Stimulated activated CD8-positive, alpha-beta memory T cell treated with anti-CD3 and anti-CD28 coated beads, Interleukin-4, amount 100 ng/mL, for 1 hour (primary cell): ENCODE measurements at places on chromosomes 11 and 22.

DNA sequence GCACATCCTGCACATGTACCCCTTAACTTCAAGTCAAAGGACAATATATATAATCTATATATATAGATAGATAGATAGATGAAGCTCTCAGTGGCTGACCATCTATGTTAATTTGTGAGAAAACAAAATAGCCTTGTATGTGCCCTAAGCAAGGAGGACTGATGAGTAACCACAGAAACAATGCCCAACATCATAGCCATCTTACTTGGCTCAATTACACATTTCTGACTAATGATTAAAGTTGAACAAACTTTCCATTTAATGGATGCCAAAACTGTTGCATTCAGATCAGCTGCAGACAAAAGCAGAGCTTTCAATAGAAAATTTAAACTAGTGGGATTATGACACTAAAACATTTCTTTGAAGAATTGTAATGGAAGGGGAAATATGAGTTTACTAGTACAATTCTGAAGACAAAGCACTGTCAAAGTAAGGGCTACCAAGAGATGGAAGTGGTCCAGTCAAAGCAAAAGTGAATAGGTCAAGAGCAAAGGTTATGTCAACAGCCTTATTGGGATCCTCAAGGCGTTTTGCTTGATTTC lies 1188.2 kb upstream of the RAG2 start:
- DNase-seq: no peak

DNA sequence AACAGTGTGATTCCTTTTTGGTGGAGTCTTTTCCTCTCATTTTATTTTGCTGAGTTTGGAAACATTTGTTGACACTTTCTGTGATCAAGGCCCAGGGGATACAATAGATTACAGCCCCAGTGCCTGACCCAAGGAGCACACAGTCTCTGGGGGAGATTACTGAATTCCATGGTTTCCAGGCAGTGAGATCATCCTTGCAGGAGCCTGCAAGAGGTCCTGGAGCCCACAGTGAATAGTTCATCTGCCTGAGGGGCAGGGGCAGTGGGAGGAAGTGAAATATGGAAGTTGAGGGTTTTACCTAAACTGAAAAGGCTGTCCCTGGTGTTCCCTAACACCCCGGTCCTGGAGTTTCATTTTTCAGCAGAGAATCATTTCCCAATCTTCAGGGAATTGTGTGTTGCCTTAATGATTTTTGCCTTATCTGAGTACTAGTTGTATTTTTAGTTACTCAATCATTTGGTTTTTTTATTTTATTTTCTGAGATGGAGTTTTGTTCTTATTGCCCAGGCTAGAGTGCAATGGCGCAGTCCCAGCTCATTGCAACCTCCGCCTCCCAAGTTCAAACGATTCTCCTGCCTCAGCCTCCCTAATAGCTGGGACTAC lies 7.7 kb downstream of the CCS start:
- DNase-seq: no peak

GRCh38 chr11:20259506-20259905 lies 99.2 kb upstream of the DBX1 start:
- no peak for DNase-seq

GRCh38 chr22:29312218-29313125 lies 3.0 kb downstream of the RASL10A start:
- no peak for DNase-seq

- no peak for DNase-seq
Measured at GRCh38 chr22:39439170-39439569, 17.6 kb upstream of the MGAT3 start.
